IPS DF 6.9 (cell line): ENCODE measurements at places on chromosomes 4 and X.

GRCh38 chr4:38177035-38177546, 216.9 kb downstream of the PTTG2 start:
- H3K4me1 ChIP-seq, result no peaks in the 10 kb centered on the region
- H3K36me3 ChIP-seq, result no peaks in the 10 kb centered on the region; the same call in 1 of the 2 replicates
- H3K27ac ChIP-seq, result no peak overlapping the region
- H3K27me3 ChIP-seq, result no peaks in the 10 kb centered on the region
- no peak overlapping the region for H3K4me3 ChIP-seq

- H3K36me3 ChIP-seq, result no peaks in the 10 kb centered on the region
- no peaks in the 10 kb centered on the region; the same call in 1 of the 2 replicates for H3K4me1 ChIP-seq
- no peak overlapping the region for H3K4me3 ChIP-seq
- no peak for DNase-seq
- no peak overlapping the region for H3K27ac ChIP-seq
These were observed 3.6 kb upstream of the BBS12 start for GRCh38 chr4:122728856-122729255.

- H3K36me3 ChIP-seq, result no peaks in the 10 kb centered on the region
- H3K27ac ChIP-seq, result no peak overlapping the region
- H3K27me3 ChIP-seq, result no peaks in the 10 kb centered on the region
- no peak overlapping the region for H3K4me3 ChIP-seq
- H3K4me1 ChIP-seq, result no peaks in the 10 kb centered on the region
These were observed 32.4 kb upstream of the RBPJ start for GRCh38 chr4:26288355-26288909.

GRCh38 chr4:163649557-163650091, 155.1 kb downstream of the TMA16 start:
- H3K27ac ChIP-seq, result no peak overlapping the region
- no peaks in the 10 kb centered on the region for H3K4me1 ChIP-seq
- H3K27me3 ChIP-seq, result no peaks in the 10 kb centered on the region
- no peaks in the 10 kb centered on the region for H3K36me3 ChIP-seq

DNA sequence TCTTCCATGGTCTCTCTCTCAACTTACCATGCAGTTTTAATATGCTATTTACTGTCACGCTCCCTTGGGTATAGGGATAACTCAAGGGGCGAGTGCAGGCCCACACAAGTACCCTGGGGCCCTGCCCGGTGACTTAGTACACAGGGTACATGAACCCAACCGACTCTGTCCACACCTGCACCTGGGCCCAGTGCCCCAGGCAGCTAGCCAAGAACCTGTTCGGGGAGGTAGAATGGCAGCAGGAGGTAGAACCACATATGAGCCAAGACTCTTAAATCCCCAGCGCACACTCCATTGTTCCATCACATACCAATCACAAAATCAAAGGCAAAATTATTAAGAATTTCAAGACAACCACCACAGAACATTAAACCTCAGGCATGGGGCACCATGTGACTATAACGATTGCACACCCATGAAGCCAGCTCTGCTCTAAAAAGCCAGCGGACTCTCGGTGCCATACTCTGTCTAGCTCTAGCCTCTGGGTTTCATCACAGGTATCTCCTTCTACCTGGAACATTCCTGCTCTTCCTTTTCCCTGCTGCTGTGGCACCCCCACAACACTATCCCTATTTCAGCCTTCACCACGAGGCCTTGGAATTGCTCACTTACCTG, 14.6 kb downstream of the PHF8 start:
- no peaks in the 10 kb centered on the region; the same call in 1 of the 2 replicates for H3K36me3 ChIP-seq
- no peak overlapping the region for H3K4me3 ChIP-seq
- DNase-seq, result no peak
- H3K27ac ChIP-seq, result no peak overlapping the region
- H3K27me3 ChIP-seq, result no peaks in the 10 kb centered on the region

- no peaks in the 10 kb centered on the region for H3K27me3 ChIP-seq
- H3K4me3 ChIP-seq, result no peak overlapping the region
- H3K4me1 ChIP-seq, result no peaks in the 10 kb centered on the region
- no peak for DNase-seq
- H3K36me3 ChIP-seq, result no peaks in the 10 kb centered on the region
These were observed 195.5 kb downstream of the RELL1 start for GRCh38 chr4:37490391-37491347.

- no peak overlapping the region for H3K4me3 ChIP-seq
- no peaks in the 10 kb centered on the region for H3K4me1 ChIP-seq
- no peak overlapping the region for H3K27ac ChIP-seq
- H3K27me3 ChIP-seq, result no peaks in the 10 kb centered on the region
These were observed 22.4 kb upstream of the MGST2 start for GRCh38 chr4:139643042-139643895.
